ENCODE measurements at places on chromosomes 4 and X.

- no peak for DNase-seq
Measured at GRCh38 chr4:134085496-134085895, 116.1 kb downstream of the PABPC4L start.

DNA sequence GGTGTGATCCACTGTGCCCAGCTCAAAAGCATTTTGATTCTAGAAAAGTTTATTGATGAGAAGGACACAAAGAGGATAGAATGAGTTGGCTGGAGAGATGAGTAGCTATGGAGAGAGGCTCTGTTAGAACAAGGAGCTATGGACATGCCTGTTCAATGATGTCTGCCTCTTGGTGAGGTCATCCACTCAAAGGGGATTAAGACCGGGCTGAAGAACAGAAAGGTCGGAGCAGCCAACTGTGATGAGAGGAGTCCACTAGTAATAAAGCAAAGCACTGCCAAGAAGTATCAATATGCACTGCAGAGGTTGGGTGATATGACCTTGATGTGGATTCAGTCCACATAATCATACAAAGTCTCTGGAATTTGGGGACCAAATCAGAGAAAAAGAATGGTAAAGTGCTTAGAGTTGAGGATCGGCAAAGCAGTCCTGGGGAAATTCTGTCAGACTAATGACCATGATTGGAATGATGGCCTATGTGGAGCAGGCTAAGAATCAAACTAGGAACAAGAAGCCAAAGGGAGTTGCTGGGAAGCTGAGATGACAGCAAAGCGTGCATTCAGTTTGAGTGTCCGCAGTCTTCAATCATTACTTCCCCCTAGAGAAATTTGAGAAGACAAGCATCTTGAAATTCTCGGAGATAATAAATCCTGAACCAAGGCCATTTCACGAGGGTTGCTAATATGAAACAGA, 55.7 kb upstream of the MMAA start:
- DNase-seq: no peak

DNA sequence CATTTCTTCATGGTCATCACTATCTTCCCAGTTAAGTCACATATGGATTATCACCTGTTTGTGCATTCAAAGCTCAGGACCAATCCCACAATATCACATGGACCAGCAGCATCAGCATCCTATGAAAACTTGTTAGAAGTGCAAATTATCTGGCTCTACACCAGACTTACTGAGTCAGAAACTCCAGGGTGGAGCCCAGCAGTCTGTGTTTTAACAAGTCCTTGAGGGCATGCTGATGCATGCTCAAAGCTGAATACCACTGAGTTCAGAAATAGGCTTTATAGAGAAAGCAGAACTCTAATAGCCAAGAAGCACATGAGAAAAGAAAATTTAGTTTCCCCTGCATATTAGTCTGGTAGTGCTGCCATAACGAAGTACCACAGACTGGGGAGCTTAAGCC, 62.4 kb upstream of the GABRQ start:
- no peak for DNase-seq

- DNase-seq: no peak
Measured at GRCh38 chr4:146238107-146238506, 23.8 kb downstream of the REELD1 start.
